Lung microvascular endothelial cell (primary cell): ENCODE measurements at places on chromosomes 7 and 10.

- DNase-seq = peak; percentile 28
Observed at GRCh38 chr7:129607471-129608120, 3.9 kb upstream of the NRF1 start.

DNA sequence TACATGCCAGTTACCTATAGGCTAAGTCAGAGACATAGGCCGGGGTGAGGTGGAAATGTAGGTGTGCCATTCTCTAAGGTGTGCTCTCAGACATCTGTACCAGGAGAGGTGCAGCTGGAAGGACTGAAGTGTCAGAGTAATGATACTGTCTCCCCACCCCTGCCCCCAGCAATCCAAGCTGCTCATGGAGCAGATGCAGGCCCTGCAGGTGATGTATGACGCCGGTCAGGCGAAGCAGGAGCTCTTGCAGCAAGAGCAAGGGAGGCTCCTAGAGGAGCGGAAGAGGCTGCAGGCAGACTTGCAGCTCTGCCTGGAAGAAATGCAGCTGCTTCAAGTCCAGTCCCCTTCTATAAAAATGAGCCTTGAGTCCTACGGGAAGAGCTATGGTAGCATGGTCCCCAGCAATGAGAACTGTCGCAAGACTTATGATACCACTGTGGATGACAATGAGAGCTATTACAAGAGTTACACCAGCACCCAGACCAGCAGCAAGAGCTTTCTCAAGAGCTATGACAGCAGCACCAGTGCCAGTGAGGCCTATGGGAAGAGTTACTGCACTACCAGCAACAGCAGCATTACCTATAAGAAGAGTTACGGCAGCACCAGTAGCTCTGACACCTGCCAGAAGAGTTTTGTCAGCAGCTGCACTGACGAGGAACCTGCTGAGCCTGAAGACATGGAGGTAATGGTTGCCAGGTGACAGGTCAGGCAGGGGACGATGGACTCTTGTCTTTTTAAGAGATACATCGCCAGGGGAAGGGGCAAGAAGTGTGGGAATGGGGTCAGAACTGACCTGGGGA, 18.4 kb upstream of the FLNC start:
- no peak for DNase-seq

DNA sequence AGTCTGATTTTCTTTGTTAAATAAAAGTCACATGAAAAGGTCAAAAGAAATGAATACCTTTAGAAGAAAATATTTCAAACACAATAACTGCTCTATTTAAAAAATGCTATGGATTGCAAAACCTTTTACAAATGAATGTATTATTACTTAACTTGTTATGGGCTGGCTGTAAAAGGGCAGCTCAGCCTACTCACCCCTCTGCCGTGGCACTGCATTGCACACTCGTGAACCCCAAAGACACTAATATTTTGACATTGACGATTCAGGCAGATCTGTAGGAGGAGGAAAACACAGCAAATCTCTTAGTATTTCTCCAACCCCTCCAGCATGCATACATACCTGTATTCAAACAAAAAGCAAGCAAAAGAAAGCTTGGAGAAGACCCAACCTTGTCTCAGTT, 149.5 kb downstream of the FANK1 start:
- DNase-seq = no peak

DNA sequence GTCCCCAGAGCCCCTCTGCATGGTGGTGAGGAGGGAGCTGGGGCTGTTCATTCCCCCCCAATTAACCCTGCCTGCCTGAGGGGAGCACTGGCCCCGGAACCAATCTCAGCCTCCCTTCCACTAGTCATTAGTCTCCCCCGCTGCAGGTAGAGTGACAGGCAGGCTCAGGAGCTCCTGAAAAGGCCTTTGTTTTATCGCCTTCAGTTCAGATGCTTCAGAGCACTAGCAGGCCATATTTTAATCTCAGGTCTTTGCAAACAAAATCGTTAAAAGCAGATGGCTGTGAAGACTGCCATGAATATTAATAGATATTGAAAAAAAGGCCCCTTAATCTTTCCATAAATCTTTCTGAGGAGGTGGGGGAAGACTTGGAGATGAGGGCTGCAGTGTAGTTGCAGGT, 250.7 kb downstream of the RPS24 start:
- no peak for DNase-seq

GRCh38 chr10:101760510-101760909, 15.4 kb downstream of the FGF8 start:
- DNase-seq = no peak

GRCh38 chr7:90461219-90461618, 8.2 kb upstream of the PTTG1IP2 start:
- no peak for DNase-seq

DNA sequence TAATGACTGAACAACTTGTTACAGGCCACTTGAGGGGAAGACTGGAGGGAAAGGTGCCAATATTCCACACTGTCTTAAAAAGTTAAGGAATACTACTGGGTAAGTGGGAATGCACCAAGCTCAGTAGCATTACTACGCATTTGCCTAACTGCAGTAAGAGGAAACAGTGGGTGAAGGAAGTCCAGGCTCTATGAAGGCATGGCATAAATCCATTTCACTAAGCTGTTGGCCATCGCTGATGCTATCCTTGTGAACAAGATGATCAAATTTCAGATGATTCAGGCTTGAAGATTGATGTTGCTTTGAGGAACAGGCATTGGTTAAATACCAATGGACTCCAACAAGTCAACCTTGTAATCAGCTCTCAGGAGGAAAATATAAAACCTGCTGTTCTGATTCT, 44.2 kb upstream of the TES start:
- no peak for DNase-seq

GRCh38 chr10:126588024-126588423, 82.5 kb downstream of the C10orf90 start:
- no peak for DNase-seq

GRCh38 chr10:47022311-47023131, 111.3 kb downstream of the PTPN20 start:
- DNase-seq = no peak

- peak; percentile 63 for DNase-seq
Observed at GRCh38 chr10:119687192-119688032, 36.2 kb downstream of the BAG3 start.
